ENCODE measurements at places on chromosomes 1 and 21.

DNA sequence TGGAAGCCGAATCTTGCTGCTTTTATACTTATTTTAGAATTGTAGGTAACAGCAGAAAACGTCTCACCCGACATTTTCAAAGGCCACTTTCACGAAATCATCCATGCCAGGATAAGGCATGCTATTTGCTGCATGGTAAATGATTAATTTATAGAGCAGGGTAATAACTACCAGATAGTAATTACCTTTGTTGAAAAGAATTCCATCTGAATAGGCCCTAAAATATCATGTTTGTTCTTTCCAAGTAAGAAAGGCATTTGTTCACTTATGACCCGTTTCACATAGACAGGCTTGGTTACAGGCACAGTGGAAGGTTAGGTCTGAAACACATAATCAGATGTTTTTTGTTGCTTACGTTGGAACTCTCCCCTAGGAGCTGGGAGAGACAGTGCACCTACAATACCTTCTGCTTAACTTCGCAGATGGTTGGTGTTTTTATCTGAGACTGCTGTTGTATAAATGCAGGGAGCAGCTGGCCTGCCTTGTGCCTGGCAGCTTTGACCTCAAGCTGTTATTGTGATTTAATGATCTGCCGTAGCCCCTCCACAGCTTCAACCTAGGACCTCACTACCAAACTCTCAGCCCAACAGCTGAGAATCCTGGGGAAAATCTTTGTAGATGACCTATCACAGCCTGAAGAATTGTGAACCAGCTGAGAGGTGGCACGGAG lies 1.6 kb downstream of the SLC44A3 start:
- no peak for DNase-seq

DNA sequence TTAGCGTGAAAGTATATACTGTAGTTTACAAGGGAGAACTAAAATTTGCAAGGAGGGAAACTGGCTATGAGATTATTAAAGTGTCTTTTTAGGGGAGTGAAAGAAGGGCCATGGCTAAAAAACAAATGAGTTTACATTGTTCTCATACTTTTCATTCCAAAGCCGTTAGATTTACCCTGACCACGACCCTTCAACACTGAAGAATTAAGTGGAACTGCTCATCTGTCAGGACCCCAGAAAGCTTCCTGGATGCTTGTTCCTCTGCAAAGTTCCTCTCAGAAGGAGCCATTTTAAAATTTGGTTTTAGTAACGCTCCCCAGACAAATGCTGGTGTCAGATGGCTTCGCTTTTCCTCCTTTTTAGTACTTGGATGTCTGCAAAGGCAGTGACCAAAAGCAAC lies 82.7 kb upstream of the ZBTB18 start:
- no peak for DNase-seq

GRCh38 chr1:52203935-52204625 lies 62.2 kb downstream of the ZFYVE9 start:
- no peak for DNase-seq

- no peak for DNase-seq
These were observed 41.8 kb downstream of the RUNX3 start for GRCh38 chr1:24888061-24888970.

GRCh38 chr1:21175324-21175669 lies 1.4 kb downstream of the EIF4G3 start:
- peak; percentile 7 for DNase-seq

Measured in SIG-M5 (cell line).